ENCODE measurements at places on chromosomes 7 and 10. TPM values are rescaled to one million over a fixed set of nuclear protein-coding genes. Genes with fewer than 3 reads are reported as not detected.

GRCh38 chr7:47730142-47730541 lies 148.2 kb upstream of the TNS3 start:
- DNase-seq: no peak

DNA sequence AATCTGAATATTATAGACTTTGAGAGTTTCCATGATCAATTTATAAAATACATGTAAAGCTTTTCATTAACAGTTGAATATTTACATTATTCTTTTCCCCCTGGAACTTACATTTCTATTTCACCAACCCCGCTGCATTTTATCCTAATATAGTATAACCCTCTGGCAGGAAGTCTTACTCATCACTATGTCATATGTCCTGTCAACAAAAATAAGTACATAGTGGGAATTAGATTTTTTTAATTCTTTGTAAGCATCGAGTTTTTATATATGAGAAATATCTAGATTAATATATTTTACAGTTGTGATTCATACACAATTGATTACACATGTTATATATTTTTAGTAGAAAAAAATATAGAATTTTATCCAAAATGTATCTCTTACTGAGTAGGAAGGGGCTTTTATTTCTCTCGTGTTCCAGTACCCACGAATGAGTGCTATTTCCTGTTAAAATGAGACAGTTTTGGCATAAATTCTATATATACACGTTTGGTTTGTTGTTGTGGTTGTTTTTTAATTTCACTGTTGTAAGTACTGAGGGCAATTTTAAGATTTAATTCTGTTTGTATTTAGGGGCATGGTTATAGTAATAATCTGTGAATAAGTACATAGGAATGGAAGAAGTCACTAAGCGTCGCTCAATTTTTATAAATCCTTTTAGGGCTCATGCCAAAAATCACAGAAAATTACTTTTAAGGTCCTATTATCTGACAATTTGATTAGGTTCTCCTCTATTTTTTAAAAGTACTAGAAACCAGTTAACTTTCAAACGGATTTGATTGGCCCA lies 87.1 kb downstream of the HECW1 start:
- no peak for DNase-seq

GRCh38 chr10:99266383-99266782 lies 30.7 kb upstream of the HPSE2 start:
- no peak for DNase-seq

DNA sequence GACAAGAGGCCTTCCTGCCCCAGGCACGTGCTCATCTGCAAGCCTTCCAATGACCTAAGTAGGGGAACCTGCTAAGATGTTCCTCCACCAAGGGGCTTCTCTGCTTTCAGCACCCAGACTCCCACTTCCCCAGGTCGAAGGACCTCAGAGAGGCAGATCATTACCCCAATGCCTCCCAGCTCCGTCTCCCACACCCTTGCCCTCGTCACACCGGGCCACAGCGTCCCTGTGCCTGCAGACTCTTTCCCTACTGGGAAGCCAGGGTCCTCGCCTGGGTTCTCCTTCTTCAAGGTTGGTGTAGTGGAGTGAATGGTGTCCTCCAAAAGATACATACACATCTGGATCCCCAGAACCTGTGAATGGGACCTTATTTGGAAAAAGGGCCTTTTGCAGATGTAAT lies 151.9 kb downstream of the UBE2H start:
- DNase-seq: no peak

The LIPJ gene
- 0.10 TPM for polyA plus RNA-seq

DNA sequence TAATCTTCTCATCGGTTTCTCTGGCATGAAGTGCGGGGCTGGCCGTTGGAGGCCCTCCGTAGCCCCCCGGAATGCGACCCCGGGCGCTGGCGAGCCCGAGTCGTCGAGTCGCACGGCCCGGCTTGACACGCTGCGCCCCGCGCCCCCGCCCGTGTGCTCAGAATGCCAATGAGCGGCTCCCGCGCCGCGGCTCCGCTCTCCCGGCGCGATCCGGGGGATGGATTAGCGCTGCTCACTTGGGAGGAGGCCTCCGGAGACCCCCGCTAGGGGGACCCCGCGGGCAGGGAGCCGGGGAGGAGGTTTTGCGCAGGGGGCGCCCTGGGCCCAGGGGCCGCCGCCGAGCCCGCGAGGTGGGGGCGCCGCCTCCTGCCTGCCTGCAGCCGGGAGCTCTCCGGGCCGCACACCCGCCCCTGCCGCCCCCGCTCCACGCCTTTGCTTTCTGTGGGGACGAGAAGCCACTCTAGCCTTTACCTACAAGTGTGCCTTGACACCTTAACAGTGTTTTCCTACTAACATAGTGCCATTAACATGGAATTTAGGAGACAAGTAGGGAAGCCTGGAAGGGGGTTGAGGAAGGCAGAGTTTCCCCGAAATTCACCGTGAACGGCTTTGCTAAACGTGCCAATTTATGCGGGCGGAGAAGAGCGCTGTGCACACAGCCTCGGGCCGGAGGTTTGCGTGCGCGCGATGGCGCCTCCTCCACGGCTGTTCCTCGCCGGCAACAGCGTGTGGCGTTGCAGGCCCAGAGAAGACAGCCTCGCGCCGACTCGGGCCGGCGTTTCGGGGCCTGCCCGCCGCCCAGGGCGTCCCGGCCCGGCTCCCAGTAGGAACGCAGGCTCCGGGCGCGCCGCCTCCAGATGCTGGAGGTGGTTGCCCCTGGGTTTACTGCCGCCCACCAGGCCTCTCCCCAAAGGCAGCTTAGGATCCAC lies 7.1 kb downstream of the SHH start:
- no peak for DNase-seq

The MMD2 gene
- polyA plus RNA-seq: not detected
